ENCODE measurements at places on chromosomes 6 and 20.

- DNase-seq = no peak
These were observed 68.8 kb downstream of the JAG1 start for GRCh38 chr20:10604865-10605440.

DNA sequence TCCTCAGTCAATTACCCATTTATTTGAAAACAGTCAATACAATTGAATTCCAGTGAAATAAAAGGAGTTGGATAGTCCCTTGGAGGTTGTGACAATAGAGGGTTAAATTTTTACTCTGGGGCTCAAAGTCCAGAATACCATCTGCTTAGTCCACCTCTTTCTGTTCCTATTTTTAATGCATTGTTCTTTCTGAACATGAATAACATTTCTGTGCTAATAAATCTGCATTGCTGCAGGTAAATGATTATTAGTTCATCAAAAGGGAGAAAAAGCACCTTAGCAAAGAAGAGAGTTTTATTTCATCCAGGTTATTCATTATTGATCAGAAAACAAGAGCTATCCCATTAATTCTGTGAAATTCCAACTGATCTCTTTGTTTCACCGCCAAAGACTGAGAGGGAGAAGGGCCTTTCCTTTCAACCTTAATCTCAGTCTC, 166.1 kb upstream of the OLIG3 start:
- no peak for DNase-seq

DNA sequence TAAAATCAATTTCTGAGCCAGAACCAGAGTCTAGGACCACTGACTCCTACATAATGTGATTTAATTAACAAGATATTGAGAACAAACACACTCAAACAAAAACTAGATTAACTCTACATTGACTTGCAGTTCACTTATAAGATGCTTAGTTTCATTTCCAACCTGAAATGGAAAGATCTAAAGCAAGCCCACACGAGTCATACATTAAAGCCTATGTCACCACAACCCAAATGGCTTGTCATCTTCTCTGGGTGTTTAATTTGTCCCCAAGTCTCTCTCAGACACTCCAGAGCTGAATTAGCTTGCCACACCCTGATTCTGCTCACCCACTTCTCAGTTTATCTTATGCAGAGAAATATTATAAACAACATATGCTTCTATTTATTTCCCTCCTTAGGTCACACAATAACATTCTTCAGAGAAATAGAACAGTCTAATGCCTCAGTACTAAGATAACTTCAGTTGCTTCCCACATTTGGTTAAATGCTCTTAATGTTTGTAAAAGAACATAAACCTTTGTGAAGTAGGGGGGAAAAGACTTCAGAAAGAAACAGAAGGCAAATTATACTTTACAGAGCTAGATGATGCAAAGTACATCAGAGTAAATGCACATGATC, 8.8 kb upstream of the FBXO30 start:
- no peak for DNase-seq

DNA sequence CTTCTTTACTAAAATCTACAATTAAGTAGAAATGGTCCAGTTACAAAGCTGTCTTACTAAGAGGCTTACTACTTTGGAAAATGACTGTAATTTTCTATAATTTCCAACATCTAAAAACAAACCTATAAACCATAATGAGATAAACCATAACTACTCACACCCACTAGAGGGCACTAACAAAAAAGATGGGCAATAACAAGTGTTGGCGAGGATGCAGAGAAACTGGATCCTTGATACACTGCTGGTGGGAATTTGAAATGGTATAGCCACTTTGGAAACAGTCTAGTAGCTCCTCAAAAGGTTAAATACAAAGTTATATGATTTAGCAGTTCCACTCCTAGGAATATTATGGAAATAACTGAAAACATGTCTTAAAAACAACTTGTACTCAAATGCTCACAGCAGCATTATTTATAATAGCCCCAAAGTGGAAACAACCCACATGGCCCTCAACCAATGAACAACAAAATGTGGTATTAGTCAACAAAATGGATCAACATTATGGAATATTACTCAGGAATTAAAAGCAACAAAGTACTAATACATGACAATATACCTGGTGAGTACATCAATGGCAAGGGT, 50.6 kb downstream of the GJA10 start:
- no peak for DNase-seq

GRCh38 chr6:72933233-72933632, 292.1 kb downstream of the KHDC1L start:
- no peak for DNase-seq

DNA sequence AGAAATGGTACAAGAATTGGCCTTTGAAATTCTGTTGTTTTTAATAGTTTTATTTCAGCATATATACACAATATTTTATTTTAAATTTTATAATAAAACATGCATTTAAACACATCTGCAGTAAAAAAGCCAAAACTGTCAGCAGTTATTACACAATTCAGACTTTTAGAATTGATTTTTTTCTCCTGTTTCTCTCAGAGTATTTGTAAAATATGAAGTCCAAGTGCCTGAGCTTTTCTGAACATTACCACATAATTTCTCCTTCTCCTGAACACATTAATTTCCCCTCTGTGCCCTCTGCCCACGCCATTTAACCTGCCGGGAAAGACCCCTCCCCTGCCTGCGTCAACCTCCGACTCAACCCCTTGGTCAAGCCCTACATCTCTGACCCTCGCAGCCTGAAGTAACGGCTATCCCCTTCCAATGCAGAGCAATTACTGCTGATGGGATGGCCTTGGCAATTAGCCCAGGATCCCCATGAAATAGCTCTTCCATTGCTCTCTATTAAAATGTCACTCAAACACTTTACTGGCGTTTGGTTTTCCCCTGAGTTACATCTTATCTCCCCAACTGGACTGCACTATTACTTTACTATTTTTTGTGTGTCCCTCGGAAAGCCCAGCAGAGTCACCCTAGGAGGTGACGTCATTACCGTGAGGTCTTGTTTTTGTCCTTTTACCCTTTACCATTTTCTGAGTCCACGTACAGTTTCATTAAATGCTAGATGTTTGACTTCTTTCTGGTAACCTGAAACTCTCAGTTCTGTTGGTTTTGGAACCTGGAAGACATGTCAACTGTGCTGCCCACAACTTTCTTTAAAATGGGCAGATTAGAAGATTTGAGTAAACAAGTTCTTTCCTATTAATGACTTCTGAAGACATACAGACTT, 146.7 kb upstream of the TAB2 start:
- no peak for DNase-seq

DNA sequence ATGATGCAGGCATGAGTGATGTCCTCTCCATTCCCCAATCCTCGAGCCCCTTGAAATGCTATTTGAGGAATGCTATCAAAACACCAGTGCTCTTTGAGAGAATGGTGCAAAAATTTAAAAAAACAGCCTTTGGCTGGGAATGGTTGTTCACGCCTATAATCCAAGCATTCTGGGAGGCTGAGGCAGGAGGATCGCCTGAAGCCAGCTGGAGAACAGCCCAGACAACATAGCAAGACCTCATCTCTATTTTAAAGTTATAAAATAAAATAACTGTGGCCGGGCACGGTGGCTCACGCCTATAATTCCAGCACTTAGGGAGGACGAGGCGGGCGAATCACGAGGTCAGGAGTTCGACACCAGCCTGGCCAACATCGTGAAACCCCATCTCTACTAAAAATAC, 4.2 kb upstream of the VARS1 start:
- no peak for DNase-seq

- no peak for DNase-seq
These were observed 69.7 kb downstream of the TCP11 start for GRCh38 chr6:35071347-35071994.

- DNase-seq = no peak
These were observed 630.8 kb upstream of the IMPG1 start for GRCh38 chr6:76703285-76703684.

DNA sequence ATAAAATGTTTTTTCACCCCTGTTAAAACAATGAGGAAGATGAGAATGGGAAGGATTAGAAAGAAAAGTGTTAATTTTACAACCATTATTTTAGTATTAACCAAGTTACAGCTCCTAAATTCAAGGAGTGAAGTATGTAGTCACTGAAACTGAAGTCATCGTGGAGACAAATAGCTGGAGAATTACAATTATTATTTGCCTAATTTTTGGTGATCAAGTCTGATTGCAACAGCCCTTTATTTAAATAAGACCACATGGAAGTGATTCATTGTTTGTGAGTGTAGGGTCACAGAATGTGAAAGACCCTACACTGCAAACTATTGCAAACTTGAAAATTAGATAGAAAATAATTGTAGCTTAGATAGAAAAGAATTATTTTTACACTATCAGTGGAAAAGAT, 292.4 kb downstream of the CENPW start:
- DNase-seq = no peak

- DNase-seq = no peak
These were observed 284.0 kb downstream of the TRDN start for GRCh38 chr6:123352705-123353104.

DNA sequence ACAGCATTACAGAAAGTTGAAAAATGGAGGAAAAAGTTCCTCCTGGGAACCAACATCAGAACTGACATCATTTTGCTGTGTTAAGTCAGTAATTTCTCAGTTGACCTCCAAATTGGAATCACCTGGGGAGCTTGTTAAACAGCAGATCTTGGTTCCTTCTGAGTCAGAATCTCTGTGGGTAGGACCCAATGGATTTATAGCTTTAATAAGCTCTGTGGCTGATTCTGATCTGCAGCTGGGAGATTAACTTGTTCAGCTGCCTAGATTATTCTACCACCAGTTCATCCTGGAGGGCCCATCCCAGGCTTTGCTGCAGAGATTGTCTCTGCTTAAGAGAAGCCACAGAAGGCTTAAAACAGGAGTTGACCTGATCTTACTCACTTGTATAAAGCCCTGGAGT, 90.7 kb upstream of the POPDC3 start:
- no peak for DNase-seq

- no peak for DNase-seq
These were observed 92.9 kb upstream of the SYNDIG1 start for GRCh38 chr20:24376311-24377099.

DNA sequence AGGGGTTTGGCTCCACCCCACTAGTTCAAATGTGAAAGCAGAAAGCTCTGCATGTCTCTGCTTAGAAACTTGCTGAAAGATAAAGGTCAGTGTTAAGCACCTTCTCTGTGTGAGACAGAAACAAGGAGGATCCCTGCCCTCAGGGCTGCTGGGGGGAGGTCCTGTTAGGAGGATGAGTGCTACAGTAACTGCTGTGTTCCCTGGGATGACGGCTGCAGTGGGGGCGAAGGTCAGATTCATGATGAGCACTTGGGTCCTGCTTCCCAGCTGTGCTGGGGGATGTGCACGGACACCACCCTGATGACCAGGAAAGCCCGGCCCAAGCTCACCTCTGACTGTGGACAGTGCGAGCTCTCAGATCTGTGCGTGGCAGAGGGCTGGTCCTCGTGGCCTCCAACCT, 252.6 kb downstream of the DLL1 start:
- no peak for DNase-seq

DNA sequence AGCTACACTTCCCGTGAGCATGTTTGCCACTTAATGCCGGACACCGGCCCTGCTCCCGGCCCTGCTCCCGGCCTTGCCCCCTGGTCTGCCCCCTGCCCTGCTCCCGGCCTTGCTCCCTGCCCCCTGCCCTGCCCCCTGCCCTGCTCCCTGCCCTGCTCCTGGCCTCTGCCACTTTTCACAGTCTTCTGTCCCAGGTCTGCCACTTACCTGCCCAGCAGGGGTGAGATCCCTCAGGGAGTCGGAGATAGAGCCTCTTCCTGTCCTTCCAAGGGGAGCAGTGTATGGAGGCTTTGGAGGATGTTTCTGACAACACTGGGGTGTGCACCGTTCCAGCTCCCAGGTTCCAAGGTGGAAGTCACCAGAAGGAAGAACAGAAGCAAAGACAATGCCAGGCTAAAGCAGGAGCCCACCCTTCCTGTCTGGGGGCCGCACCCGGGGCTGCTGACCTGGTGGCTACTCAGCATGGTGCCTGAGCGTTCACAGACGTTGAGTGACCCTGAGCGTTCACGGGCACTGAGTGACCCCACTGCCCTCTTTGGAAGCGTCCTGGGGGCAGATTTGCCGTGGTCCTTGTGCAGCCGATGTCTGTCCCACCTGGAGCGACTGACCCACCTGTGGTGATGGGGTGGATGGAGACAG, 199.8 kb downstream of the DLL1 start:
- DNase-seq = no peak

- DNase-seq = peak; percentile 88
These were observed 100.9 kb upstream of the IYD start for GRCh38 chr6:150267686-150268561.

DNA sequence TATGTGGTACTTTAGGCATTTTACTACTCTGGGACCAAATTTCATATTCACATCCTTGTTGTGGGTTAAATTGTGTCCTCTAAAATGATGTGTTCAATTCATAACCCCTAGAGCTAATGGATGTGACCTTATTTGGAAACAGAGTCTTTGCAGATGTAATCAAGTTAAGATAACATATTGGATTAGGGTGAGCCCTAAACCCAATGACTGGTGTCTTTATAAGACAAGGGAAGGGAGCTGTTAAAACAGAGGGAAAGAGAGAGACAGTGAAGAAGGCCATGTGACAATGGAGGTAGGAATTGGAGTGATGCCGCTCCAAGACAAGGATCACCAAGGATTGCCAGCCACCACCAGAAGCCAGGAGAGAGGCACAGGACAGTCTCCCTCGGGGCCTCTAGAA, 220.0 kb downstream of the ADGRG6 start:
- no peak for DNase-seq

- no peak for DNase-seq
These were observed 506 bp downstream of the RGS17 start for GRCh38 chr6:153130515-153131036.

Measured in brain microvascular endothelial cell (primary cell).